ENCODE measurements at places on chromosomes 3 and 15.

DNA sequence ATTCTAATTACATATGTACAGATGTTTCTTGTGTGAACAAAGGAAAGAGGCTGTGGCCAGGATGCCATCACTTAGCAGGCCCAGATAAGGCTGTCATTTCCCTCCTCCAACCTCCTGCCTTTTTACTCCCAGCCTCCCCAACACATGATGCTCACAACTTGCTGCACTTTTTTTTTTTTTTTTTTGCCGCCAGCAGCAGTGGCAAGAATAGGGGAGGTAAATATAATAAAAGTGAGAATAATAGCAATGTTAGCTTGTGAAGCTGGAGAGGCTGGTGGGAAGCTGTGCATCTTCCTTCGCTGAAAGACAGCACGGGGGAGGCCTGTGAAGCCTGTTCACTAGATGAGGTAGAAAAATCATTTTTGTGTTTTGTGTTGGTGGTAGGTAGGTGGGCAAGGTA lies 42.5 kb upstream of the MYO5C start:
- DNase-seq, result no peak

DNA sequence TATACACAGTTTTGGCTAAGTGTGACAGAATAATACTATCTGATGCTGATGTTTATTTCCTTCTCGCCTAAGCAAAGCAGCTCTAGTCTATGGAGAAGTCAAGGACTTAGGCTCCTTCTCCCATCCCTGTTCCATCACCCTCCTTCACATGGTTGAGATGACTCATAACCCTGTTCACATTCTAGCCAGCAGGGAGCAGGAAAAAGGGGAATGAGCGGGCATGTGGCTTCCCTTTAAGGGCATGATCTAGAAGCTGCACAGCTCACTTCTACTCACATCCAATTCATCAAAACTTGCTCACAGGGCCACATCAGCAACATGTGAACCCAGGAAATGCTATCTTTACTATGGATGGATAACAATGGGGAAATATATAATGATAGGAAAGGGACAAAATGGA lies 40.9 kb downstream of the CBLB start:
- no peak for DNase-seq

DNA sequence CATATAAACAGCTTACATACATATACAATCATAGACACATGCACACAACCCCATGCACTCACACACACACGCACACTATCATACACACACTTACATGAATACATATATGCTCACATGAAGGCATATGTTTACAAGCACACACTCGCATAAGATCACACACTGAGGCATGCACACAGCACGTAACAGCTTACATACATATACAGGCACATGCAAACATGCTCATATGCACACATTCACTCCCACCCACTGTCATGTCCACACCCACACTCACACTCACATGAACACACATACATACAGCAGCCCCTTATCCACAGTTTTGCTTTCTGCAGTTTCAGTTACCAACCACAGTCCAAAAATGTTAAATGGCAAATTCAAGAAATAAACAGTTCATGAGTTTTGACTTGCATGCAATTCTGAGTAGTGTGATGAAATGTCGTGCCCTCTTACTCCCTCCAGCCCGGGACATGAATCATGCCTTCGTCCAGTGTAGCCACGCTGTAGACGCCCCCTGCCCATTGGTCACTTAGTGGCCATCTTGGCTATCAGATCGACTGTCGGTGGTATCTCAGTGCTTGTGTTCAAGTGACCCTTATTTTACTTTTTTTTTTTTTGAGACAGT lies 27.8 kb downstream of the MEGF11 start:
- DNase-seq, result no peak

- no peak for DNase-seq
These were observed 490.0 kb downstream of the NAALADL2 start for GRCh38 chr3:175349168-175349567.

DNA sequence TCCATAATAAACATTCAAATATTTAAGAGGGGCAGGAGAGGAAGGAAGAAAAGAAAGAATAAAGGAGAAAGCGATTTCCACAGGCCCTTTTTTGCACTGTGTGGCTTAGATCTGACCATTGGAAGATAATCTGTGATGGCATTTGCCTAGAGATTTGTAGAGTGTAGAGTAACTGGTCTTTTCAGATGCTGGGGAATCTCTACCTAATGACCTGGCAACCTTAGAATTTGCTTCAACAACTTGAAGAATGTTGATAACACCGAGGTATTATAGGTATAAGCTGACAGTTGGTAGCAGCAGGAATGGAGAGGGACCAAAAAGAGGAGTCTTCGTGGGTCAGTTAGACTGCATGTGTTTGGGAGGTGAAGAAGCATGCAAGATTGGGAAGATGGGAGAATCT lies 20.9 kb upstream of the AVEN start:
- no peak for DNase-seq

GRCh38 chr3:14857506-14857905 lies 38.7 kb downstream of the FGD5 start:
- no peak for DNase-seq

DNA sequence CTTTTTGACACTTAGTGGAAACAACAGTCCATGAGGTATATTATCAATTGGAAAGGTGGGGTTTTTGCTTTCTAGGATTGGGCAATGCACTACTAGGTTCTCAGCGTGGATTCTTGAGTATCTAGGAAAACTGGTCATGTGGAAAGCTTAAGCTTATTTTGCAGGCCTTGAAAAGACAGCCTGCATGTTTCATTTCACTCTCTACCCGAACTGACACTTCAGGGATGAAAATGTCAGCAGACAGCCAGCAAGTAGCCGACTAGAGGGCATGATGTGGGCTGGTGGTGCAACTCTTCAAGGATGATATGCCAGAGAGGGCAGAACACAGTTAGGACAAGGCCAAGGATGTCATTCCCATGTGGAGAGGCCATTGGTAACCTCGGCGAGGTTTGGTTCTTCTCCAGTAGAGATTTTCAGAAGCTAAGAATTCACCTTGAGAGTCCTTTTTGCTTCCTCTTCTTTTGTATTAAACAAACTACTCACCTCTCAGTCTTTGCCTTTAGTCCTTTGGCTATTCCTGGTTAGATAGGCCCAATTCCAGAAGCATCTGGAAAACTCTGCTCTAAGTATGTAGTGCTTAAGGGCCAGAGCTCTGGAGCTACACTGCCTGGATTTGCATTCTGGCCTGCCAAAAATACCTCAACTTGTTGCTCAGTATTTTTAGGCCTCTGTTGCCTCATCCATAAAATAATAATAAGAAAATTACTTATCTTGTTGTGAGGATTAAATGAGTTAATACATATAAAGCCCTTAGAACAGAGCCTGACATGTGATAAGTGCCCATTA lies 17.9 kb downstream of the LPP start:
- DNase-seq, result no peak

GRCh38 chr15:42137461-42138261 lies 18.8 kb downstream of the PLA2G4F start:
- no peak for DNase-seq

DNA sequence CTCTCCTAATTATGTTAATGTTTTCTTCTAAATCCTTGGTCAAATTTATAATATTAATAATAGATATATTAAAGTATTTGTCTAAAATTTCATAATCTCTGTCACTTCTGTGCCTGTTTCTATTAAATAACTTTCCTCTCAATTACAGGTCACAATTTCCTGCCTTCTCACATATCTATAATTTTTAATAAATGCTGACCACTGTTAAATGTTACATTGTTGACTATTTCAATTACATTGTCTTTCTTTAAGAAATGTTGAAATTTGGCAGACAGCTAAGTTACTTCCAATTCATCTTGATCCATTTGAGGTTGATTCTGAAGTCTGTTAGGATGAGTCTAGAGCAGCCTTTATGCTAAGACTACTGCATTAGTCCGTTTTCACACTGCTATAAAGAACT lies 41.7 kb downstream of the MYL3 start:
- DNase-seq, result no peak

DNA sequence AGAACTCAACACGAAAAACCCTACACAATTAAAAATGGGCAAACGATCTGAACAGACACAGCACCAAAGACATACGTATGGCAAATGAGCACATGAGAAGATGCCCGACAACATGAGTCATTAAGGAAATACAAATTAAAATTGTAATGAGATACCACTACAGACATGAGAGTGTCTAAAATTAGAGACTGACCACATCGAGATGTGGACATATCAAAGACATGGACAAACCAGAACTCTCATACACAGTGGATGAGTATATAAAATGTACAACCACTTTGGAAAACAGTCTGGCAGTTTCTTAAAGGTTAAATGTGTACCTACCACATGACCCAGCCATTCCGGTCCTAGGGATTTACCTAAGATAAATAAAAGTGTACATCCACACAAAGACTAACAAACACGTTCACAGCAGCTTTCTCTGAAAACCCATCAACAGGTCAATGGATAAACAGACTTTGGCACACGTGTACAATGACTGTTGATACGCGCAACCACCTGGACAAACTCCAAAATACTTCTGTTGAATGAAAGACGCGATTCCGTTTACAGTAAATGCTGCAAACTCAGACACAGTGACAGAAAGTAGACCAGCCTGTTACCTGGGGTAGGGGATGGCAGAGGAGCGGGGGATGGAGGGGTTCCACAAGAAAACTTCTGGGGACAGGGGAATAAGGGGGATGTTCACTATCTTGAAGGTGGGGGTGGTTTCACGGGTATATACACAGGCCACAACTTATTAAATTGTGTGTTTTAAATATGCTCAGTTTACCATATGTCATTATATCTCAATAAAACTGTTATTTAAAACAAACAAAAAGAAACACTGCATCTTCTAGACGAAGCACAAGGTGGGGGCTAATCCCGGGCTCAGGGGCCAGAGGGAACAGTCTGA lies 2.1 kb downstream of the TNK2 start:
- DNase-seq, result no peak

- no peak for DNase-seq
These were observed 5.3 kb downstream of the CPOX start for GRCh38 chr3:98588065-98588464.

DNA sequence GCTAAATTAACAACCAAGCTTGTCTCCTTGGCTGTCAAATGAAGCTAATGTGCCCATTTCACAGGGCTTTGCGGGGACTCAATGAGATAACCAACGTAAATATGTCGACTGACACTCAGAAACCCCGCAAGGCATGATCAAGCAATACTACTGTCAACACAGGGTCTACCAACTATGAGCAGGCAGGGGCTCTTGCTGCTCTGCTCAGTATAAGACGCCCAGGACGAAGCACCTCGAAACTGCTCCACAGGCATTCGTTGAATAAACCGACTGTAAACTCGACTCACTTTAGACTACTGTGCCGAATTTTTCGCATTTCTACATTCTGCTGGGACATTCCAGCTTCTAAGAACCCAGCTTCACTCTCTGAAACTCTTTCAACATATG lies 55.0 kb downstream of the FEZF2 start:
- no peak for DNase-seq

- DNase-seq, result no peak
These were observed 127.6 kb downstream of the RYR3 start for GRCh38 chr15:33438396-33438795.

DNA sequence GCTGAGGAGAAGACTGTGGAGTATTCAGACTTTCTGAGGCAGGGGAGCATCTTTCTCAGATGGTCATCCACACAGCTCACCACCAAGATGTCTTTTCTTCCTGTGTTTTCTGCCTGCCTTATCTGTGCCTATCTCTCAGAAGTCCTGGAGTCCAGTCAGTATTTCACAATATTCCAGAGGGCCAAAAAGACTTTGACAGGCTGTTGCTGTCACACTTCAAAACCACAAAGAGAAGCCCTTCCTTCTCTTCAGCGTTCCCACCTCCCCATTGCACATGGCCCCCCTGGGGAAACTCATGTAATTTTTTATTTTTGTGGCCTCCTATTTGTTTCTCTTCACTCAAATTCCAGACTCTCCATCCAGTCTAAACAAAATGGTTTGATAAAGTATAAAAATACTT lies 585.2 kb downstream of the EPHA3 start:
- no peak for DNase-seq

DNA sequence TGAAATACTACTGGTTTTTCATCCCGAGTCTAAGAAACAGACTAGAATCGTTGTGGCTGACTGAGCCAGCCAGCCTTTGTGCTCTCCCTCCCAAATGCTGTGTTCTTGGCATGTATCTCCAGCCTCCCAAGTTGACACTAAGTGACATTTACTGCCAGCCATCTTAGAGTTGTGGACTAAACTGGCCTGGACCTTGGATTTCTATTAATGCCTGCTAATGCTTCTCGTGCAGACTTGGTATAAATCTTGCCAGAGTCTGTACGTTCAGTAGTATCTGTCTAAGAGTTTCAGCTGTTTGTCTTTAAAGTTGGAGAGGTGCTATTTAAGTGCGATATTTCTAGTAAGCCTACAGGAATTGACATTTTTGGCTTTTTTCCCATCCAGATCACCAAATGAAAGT lies 166.6 kb upstream of the BHLHE40 start:
- no peak for DNase-seq

DNA sequence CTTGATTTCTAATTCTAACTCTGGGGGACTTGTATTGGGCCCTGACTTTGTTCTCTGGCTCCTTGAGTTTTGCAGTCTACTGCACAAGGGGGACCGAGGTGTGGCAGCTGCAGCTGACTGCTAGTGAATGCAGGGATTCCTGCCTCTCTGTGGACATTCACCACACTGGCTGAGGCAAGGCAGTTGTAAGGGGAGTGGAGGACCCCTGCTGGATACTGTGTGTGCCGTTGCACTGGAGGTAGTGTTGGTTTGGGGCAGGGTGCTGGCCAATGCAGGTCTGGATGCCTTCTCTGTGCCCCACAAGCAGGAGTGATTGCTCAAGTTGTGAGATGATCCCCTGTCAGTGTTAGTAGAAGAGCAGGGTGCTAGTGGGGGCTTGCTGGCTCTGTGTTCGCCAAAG lies 626.1 kb downstream of the SQOR start:
- no peak for DNase-seq

- no peak for DNase-seq
These were observed 29.4 kb upstream of the AP4E1 start for GRCh38 chr15:50879016-50879617.

DNA sequence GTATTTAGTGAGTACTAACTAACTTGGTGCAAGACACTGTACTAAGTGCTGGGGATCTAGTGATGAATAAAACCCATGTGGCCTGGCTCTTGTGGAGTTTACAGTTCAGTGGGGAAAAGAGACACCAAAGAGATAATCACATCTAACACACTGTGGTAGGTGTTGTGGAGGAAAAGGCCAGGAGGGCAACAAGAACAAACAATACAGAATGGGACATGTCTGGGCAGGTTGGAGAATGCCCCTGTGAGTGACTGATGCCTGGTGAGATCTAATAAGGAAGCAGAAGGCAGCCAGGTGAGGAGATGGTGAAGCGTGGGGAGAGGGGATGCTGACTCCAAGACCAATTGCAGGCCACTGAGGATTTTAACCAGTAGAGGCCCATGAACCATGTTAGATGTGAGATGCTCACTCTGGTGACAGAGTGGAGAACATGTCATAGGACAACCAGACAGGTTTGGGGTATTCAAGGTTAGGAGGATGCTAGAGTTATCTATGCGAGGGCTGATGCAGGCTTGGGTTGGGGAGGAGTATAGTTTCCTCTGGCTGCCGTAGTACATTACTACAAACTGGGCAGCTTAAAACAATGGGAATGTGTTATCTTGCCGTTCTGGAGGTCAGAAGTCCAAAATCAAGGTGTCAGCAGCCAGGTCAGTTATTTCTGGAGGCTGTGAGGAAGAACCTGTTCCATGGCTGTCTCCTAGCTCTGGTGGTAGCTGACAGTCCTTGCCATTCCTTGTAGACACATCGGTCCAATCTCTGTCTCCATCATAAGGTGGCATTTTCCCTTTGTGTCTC lies 81.4 kb downstream of the ARNT2 start:
- no peak for DNase-seq

Data from stimulated activated CD4-positive, alpha-beta T cell treated with anti-CD3 and anti-CD28 coated beads, Interleukin-4, amount 100 ng/mL, for 48 hours (primary cell).